ENCODE measurements at places on chromosomes 2 and 18.

GRCh38 chr18:78975699-78976335 lies 3.8 kb upstream of the SALL3 start:
- no peak for DNase-seq

- peak; percentile 72 for DNase-seq
Measured at GRCh38 chr2:44777537-44777936, 164.0 kb upstream of the SIX3 start.

- no peak for DNase-seq
Measured at GRCh38 chr2:240965296-240965904, 33.0 kb upstream of the SNED1 start.

- no peak for DNase-seq
Measured at GRCh38 chr2:192159736-192160135, 35.0 kb downstream of the TMEFF2 start.

GRCh38 chr2:19099181-19099580 lies 259.2 kb downstream of the OSR1 start:
- no peak for DNase-seq

DNA sequence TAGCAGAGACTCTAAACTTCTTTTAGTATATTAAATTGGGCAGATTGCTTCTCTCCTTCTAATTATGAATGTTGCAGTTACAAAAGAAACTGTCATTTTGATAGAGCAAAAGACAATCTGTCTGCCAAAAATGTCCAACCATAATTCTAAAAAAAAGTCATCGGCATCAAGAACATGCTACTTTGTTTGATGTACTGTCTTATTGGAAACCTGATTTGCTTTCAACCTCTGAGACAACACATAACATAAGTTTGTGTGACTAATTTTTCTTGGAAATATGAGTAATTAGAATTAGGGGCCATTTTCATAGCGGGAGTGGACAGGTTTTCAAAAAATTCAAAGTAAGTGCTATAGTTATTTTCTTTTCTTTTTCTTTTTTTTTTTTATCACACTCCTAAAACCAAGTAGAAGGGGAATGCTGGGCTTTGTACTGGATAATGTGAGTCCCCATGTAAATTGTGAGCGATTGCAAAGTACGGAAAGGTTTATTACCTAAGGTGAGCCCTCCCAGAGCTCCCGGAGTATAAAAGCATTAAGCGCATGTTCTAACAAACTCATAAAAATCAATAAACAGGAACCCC lies 59.1 kb downstream of the ZEB2 start:
- no peak for DNase-seq

DNA sequence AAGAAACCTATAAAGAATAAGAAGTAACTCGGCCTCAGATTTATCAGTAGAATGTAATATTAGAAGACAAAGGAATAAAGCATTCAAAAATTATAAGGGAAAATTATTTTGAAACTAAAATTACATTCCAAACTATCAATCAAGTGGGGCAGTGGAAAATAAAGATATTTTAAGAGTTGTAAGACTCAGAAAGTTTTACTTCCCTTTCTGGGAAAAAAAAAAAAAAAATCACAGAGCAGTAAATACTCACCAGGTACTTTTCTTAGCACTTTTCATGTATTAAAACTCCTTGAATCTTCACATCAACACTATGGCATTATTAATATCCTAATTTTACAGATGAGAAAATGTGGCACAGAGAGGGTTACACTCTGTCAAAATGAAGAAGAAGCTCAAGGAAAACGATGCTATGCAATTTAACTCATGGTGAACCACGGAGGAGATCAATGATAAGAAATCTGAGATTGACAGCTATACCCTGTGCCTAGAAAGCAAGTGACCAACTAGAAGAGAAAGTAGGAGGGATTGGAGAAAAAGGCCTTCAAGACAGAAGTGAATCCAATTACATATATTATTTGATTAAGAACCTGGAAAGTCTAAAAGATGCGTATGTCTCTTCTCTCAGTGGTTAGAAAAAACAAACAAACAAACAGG lies 238.9 kb upstream of the ID2 start:
- no peak for DNase-seq

DNA sequence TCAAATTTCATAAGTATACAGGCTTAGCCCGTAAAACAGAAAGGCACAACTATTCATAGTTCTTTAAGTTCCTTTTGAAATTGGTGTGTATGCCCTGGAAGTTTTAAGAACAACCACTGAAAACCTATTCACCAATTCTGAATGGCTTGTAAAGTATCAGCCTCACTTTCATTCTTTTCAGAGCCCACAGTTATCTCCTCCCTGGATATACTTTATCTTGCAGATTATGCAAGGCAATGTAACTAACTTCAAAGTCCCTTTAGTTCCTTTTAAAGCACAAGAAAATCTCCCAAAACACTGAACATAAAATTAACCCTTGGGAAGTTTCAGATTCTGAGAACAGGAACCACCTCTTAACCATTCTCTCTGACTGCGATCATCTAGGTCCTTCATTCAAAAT lies 1.1 kb downstream of the STRN start:
- DNase-seq: no peak

DNA sequence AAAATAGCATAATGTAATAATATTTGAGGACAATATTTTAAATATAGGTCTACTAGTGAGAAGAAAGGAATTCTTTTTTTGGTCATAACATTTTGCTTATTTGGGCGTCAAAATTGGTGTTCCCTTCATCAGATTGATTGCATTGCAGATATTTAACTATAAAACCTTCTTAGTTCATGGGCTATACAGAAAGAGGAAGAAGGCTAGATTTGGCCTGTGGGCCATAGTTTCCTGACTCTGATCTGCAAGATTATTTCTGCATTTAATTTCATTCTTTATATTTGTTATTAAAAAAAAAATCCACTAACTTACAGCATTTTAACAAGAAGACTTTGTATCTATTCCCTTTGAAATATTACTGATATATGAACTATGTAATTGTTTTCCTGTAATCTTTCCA lies 31.9 kb downstream of the PIKFYVE start:
- DNase-seq: no peak

GRCh38 chr2:127649100-127649611 lies 3.2 kb downstream of the GPR17 start:
- DNase-seq: no peak

DNA sequence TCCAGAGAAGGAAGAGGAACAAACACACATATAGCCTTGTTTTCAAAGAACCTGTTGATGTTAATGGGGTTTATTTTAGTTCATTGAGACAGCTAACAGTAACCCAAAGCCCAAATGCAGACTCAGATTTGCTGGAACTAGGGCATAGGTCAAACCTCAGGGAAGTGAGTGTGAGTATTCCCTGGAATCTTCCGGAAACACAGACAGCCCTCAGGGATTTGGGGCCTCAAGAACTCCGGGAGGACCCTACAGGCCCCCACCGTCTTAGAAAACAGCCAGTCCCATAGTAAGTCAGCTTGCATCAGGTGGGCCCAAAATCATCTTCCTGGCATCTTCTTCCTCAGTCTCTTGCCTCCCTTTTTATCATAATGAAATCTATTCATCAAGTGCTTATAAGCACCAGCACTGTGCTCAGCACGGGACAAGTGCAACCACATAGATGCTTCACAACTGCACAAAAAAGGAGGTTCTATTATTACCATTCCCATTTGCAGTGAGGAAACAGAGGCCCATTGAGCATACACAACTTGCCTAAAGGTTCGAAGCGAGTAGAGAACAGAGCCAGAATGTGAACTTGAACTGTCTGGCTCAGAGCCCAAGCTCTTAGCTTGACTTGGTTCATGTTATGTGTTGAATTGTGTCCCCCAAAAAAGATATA lies 50.2 kb upstream of the BCL11A start:
- DNase-seq: no peak

DNA sequence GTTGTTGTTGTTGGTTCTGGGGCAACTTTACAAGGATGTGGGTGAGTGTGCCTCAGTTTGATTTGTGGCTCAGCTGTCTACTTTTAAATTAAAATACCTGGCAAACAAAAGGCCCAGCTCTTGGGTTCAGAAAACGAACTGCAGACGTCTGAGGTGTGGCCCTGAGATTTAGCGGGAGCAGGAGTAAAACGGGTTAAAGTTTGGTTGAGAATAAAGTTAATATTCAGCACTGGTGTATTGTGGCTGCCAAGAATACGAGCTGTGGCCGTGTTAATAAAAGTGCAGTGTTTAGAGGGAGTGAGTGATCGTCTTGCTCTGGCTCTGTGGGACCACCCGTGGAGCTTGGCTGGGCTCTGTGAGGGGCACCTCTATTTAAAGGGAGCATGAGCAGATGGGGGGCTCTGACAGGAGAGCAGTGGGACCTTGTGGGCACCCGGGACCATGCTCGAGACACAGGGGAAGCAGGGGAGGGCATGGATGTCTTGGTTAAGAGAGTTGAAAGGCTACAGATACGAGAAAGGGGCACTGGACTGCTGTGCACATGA lies 80.3 kb downstream of the VAPA start:
- no peak for DNase-seq

DNA sequence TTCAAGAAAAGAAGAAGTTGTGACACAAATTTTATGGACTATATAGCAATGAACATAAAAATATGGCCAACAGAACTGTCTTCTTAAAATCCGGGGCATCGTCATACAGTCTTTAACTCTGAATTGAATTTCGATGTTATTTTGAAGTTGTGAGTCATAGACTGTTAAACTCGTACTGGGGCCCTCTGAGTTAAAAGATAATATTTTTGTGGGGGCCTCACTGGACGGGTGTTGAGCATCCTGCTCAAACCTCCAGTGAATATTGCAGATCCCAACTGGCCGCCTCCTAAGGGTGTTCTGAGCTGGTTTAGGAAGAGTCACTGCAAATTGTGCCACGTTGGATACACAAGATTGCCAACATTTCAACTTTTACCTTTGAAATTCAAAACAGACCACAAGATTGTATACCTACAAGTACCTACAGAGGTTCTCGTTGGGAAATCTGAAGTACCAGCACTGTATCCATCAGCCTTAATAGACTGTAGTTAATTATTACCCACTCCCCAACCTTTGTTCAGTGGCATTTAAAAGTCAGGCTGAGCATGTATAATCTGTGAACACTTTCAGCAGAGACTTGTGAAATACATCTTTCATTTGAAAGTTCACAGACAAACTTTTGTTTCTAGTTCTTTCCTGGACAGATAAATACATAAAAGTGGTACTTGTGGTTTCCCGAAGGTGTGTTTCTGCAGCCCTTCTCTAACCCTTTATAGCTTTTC lies 27.8 kb downstream of the KLHL23 start:
- DNase-seq: no peak

- DNase-seq: no peak
Measured at GRCh38 chr2:68363721-68364120, 1.4 kb upstream of the PLEK start.

- DNase-seq: no peak
Measured at GRCh38 chr2:239869272-239870155, 155.6 kb downstream of the NDUFA10 start.

DNA sequence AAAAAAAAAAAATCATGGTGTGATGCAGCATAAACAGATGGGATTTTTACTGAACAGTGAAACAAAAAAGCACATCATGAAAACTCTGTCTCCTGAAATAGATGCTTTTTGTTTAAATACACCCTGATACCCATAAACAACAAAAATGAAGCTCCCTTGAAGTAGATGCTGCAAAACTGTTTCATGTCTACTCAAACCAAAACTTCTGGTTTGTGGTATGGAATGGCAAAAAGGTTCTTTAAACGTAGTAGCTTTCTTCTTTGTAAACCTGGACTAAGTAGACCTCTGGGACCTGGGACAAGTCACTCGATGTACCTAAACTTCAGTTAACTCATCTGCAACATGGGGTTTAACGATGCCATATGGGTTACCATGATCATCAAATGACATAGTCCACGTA lies 64.4 kb upstream of the RAPH1 start:
- no peak for DNase-seq

DNA sequence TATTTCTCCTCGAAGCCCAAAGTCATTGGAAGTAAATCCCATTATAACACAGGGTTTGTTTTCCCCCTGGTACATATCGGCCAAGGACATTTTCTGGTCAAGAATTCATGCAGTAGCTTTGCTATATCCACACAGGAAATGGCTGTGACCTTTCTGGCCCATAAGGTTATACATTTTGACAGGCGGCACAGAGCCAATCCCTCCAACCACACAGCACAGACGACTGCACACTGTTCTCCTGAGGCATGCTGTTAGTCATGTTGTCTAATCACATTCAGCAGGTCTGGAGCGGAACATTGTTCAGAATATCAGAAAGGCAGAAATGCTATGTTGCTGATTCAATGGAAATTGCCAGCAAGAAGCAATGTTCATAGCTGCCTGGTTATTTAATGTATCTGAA lies 742.3 kb upstream of the SLC8A1 start:
- DNase-seq: no peak

DNA sequence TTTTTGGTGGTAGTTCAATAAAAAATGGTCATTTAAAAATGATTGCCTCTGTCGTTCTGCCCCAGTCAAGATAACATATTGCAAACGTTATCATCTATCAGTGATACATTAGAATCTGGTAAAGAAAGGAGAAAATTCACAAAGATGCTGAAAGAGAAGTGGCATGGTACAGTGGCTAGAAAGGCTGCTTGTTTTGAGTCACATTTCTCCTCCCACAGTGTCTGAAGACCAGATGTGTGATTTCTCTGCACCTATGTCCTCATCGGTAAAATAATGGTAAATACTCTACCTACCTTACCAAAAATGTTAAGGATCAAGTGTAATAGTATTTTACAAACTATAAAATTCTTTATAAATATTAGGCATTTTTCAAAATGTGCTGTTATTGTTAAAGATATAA lies 76.1 kb upstream of the NOSTRIN start:
- no peak for DNase-seq

DNA sequence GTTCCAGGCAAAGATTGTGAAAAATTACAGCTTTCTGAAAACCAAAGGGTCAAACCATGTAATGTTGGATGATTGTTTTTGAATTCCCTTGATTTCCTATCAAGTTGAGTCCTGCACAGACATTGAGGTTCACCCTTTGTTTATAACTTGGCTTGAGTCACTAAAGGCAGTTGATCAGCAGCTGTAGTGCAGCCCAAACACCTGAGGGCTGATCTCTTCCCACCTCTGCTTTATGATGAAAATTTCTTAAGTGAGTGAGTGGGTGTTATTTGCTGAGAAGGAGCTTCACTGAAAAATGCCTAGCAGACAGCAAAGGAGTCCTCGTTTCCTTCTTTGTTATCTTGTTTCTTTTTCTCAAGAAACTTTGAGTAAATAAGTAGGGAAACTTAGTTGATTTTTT lies 31.9 kb upstream of the BMPR2 start:
- no peak for DNase-seq

DNA sequence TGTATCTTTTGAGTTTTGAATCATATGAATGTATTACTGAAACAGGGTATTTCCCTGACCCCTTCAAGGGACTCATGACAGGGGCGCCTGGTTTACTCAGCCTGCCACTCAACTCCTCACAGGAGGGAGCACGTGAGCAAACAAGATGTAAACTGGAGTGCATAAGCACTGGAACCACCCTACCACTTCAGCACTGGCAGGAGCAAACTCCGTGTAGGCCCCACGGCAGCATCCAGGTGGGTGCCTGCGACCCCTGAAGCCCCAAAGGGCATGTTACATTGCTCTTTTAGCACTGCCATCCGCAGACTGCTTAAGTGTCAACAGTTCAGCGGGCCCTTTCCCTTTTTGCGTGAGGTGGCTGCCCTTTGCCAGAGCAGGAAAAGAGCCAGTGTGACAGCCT lies 8.2 kb upstream of the DAPL1 start:
- DNase-seq: no peak

Data from NCI-H2107 (cell line).